Left kidney (tissue), 8 donors: ENCODE measurements at places on chromosomes 6 and 20.

DNA sequence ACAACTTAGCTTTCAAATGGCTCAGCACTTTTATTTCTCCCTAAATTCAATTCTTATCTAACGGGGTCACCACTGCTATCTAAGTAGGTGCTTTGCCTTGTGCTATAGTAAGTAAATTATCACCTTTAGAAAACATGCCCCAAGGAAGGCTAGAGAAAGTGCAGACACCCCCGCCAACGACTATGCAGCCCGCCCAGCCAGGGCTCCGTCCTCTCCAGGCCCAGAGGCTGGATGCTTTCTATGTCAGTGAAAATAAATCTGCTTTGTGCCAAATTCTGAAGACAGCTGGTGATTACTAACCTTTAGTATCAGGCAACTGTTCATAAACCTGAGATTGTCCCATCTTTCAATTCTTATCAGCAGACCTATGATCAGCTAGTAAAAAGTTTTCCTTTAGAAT is 14.3 kb downstream of the KIAA0319 start:
- no peak for DNase-seq

DNA sequence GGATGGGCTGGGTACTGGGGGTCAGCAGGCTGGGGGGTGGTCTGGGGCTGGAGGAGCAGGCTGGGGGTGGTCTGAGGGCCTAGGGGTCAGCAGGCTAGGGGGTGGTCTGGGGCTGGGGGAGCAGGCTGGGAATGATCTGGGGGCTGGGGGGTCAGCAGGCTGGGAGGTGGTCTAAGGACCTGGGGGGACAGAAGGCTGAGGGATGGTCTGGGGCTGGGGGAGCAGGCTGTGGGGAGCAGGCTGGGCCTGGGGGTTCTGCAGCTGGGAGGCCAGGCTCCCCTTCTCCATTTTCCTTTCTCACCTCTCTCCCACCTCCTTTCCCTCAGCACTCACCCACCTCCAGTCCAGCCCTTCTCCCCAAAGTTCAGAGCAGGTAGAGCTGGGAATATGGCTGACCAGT is 114.2 kb downstream of the PSMB1 start:
- DNase-seq, result no peak

DNA sequence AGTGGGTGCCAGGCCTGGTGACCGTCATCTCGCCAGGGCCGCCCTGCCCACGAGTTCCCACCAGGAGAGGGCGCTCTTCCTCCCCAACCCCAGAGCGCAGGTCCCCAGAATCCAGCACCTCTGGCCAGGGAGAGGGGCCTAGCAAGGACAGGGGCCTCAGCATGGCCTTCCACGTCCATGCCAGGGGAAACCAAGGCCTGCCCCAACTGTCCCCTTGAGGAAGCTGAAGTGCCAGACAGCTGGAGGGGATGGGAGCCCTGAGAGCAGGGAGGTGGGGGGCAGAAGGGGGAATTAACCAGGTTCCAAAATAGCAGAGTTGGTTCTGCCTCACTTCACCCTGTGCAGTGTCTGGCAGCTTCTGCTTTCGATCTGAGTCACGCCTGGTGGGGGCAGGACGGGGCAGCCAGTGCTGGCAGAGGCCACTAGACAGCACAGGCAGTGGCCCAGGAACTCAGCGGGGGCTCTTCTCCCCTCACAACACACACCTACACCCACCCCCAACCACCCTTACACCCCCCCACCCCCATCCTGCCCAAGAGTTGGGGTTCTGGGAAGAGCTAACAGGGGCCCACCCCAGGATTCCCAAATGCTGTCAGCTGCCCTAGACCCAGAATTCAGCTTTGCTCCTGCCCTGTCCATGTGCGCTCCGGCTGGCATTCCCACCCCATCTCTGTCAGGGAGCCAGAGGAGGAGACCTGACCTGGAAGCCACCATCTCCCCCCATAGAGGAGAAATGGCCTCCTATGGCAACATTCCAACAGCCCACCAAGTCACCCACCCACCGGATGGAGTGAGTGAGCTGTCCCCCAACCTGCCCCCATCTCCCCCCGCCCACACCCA is 29.2 kb downstream of the TFEB start:
- DNase-seq, result no peak

DNA sequence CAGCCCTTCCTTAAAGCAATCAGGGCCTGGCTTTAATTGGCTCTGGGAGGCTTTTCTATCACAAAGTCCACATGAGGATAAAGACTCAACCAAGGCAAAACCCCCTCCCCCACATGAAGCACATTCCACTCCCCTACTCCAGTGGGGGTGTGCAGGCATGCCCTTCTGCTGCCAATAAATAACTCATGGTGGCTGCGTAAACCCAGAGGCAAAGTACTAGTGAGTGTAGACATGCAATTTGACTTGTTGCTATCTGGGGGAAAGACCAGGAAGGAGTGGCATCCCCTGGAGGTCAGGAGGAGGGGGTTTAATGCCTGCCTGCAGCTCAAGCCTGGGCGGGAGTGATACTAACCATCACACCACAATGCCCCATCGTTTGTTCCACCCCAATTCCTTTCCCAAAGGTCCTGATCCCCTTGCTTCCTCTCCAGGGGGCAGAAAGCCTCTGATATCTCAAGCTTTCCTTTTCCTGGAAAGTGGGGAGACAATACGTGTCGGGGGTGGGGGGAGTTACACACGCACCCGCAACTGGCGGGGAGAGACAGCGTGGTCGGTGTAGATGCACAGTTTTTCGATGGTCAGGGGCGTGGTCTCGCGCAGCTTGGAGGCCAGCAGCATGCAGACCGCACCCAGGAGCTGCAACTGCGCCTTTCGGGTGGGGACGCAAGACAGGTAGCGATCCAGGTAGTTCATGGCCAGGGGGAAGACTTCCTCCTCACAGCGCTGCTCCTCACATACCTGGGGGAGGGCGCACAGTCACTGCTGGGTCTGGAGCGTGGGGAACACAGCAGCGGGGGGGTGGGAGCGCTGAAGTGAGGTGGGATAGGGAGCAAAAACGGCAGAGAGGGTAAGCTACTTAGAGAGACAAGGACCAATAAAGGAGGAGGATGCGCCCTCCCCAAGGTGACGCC is 1.5 kb downstream of the CCND3 start:
- DNase-seq, result no peak

- peak; percentile 82 for DNase-seq
Observed at GRCh38 chr6:89079511-89080234, 878 bp upstream of the PNRC1 start.

- DNase-seq, result no peak
Observed at GRCh38 chr6:96545882-96546281, 17.0 kb upstream of the FHL5 start.

GRCh38 chr20:25297141-25297905 is 49.4 kb downstream of the PYGB start:
- DNase-seq, result no peak

DNA sequence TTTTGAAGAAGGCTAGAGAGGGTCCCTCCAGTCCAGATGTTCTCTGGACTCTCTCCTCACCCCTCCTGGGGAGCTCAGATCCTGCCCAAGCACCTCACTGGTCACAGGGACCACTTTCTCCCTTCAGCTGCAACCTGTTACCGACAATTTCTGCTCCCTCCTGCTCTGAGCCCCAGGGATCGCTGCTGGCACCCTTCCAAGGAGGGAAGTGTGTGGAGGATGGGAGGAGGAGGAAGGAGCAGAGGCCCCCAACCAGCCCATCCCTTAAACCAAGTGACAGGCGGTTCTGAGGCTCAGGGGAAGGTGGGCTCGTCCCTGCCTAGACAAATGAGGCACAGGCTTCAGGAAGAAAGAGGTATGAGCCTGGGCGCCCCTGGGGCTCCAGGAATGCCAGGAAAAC is 13.9 kb downstream of the PMEPA1 start:
- no peak for DNase-seq

- no peak for DNase-seq
Observed at GRCh38 chr20:25471020-25471419, 63.5 kb downstream of the GINS1 start.

GRCh38 chr20:22901921-22902320 is 133.2 kb upstream of the SSTR4 start:
- no peak for DNase-seq

GRCh38 chr6:161418463-161418945 is 144.6 kb upstream of the AGPAT4 start:
- peak; percentile 92 for DNase-seq

- peak; percentile 21 for DNase-seq
Observed at GRCh38 chr20:60206259-60206658, 248.0 kb downstream of the CDH26 start.

- DNase-seq, result no peak
Observed at GRCh38 chr6:25137916-25138232, 141.3 kb upstream of the CARMIL1 start.

DNA sequence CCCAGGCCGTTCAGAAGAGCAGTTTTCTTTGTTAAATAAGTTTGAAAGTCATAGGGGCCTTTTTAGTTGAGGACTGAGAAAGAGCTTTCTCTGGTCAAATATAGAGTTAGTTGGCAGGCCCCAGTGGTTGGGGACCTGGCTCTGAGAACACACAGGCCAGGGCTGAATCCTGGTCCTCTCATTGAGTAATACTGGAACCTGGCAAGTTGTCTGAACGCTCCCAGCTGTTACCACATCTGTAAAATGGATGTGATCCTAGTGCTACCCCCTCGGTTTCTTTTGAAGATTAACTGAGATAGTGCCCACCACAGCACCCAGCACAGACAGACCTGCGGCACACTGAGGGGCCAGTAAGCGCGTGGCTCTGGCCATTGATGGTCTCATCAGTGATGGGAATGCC is 215.5 kb downstream of the ZDHHC14 start:
- DNase-seq, result no peak

DNA sequence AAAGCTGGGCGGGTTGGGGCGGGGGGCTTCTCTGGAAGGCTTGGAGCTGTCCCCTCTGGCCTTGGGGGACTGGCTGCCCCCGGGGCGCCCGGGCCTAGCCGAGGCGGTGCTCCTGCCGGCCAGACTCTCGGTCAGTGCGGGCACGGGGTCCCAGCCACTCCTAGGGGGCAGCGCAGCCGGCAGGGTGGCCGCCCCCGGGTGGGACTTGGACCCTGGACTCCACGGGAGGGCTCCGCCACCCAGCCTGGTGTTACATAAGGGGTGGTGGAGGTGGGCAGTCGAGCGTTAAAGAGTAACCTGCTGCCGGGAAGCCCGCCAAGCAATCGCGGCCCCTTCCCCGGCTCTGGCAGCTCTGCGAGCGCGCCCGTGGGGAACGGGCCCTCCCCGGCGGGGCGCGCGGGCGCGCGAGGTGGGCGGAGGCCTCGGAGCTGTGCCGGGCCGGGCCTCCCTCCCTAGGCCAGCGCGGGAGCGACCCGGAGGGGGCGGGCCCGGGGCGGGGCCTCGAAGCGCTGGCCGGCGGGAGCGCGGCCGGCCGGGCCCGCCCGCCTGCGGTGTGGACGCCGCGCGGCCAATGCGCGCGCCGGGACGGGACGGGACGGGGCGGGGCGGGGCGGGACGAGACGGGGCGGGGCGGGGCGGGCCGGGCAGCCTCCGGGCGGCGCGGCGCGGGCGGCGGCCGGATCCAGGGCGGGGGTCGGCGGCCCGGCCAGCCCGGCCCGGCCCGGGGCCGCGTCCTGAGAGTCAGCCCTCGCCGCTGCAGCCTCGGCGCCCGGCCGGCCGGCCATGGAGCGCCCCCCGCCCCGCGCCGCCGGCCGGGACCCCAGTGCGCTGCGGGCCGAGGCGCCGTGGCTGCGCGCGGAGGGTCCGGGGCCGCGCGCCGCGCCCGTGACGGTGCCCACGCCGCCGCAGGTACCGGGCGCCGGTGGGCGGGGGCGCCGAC is at the start of gene SLC2A4RG:
Gene SLC2A4RG, plus strand, starts transcription at position 647 of the 940 bp plus-strand sequence. Its CDS starts 137 bp downstream, at position 784.
- DNase-seq, result peak; percentile 76

DNA sequence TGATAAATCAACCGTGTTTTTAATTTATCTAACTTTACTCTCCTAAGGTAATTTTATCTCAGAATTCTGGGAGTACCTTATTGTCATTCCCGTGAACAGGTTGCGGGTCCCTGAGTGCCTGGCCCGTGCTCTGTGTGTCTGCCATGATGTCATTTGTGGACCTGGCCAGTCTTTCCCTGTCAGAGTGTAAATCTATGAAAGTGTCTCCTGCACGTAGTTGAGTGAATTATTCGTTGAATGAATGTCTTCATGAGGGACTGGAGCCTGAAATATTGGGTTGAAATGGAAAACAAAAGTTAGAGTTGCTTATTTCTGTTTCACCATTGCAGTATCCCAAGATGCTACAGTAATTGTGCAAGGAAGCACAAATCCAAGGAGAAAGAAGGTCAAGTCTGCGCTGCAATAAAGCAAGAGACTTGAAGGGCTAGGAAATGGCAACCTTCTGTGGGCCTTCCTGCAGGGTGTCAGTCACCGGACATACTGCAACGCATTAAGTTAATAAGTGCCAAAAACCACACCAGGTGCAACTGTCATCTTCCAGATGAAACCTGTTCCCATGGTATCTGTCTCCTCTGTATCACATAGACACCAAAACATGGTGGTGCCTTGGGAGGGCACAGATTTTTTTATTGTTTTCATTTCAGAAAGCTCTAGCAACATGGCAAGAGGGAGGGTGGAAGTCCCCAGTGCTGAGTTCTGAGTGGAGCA is 135.5 kb downstream of the ZDHHC14 start:
- DNase-seq, result no peak

GRCh38 chr20:41367393-41367695 is 726 bp upstream of the EMILIN3 start:
- no peak for DNase-seq

GRCh38 chr6:112743323-112743722 is 396.2 kb downstream of the RFPL4B start:
- DNase-seq, result no peak

DNA sequence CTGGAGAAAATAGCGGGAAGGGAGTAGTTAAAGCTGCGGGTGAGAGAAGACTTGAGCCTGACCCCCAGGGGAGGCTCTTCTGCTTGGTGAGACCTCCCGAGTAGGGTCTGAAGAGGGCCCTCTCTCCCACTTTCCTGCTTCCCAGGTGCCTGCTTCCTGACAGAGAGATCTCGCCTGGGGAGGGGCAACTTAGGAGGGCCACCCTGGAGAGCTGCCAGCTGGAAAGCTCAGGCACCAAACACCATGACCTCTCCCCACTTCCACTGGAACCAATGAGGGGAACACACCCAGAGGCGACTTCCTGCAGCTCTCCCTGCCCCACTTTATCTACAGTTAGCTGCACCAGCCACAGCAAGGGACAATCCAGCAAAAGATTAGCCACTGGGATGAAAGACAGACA is 208.0 kb downstream of the TBXT start:
- DNase-seq, result no peak

DNA sequence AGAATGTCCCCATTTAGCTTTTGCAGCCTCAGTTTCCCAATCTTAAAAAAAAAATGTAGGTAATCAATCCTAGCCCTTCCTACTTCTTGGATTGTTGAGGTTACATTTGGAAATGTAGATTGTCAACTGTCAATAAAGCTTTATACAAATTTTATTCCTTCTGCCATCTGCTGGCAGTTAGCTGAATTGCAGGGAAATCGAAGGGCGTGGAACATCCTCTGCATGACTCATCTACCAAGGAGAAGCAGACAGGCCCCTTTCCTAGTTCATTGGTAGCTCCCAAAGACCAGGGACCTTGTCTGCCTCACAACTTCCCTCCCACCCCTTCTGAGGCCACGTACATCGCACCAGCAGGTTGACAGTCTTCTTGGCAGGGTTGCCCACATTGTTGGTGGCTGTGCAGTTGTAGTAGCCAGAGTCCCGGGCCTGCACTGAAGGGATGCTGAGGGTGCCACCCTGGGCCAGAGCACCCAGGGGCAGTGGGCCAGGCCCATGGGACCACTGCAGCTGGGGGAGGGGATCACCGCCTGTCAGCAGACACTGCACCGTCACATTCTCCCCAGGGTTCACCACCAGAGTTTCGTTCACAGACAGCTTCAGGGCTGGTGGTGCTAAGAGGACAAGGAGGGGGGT is 43.6 kb downstream of the MDGA1 start:
- DNase-seq, result no peak
